ENCODE measurements at places on chromosomes 12 and 14. TPM values are rescaled to one million over a fixed set of nuclear protein-coding genes. Genes with fewer than 3 reads are reported as not detected.

Gene CBLN3
- total RNA-seq = 3.8 TPM

Gene KCNA5
- total RNA-seq = not detected

Gene AGAP2
- 63.2 TPM for total RNA-seq

Gene C12orf60
- 1.4 TPM for total RNA-seq

Gene C12orf42
- 8.4 TPM for total RNA-seq

Gene ENDOU
- total RNA-seq = not detected

Gene NGB
- total RNA-seq = not detected

Gene DPPA3
- not detected for total RNA-seq

Gene CCDC198
- total RNA-seq = not detected

Gene MTHFD1
- 29.8 TPM for total RNA-seq

Gene VDR
- total RNA-seq = 3.2 TPM

Gene ZDHHC22
- total RNA-seq = not detected

GRCh38 chr12:119060847-119061796 lies 79.8 kb downstream of the SRRM4 start:
- H3K27me3 ChIP-seq = no peaks in the 10 kb centered on the region
- no peak overlapping the region for H3K4me3 ChIP-seq
- H3K4me1 ChIP-seq = no peaks in the 10 kb centered on the region
- H3K36me3 ChIP-seq = no peaks in the 10 kb centered on the region
- H3K27ac ChIP-seq = no peak overlapping the region

GRCh38 chr12:94762259-94762942 lies 112.0 kb upstream of the TMCC3 start:
- no peaks in the 10 kb centered on the region for H3K27me3 ChIP-seq
- H3K4me1 ChIP-seq = no peaks in the 10 kb centered on the region
- no peak overlapping the region for H3K4me3 ChIP-seq
- no peaks in the 10 kb centered on the region for H3K36me3 ChIP-seq
- DNase-seq = no peak

DNA sequence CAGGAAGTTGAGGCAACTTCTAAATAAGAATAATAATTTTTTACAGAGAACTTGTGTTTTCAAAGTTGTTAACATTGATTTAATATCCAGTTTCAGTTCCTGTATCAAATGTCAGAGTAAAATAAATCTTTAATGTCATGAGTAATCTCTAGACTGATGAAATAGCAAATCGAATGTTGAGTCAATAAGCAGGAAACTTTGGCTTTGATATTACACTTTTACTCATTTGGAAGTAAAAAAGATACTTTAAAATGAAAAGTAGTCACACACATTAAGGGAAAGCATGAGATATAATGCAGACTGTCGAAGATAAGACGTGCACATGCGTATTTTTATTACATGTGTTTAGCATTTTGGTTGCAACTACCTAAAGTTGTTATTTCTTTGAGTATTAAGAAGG lies 78.2 kb upstream of the PTGDR start:
- peaks cover 4% of the 10 kb centered on the region for H3K4me1 ChIP-seq
- H3K36me3 ChIP-seq = no peaks in the 10 kb centered on the region
- no peak overlapping the region for H3K4me3 ChIP-seq
- H3K27ac ChIP-seq = no peak overlapping the region
- DNase-seq = no peak

GRCh38 chr14:103741876-103742275 lies 26.3 kb downstream of the ZFYVE21 start:
- no peak overlapping the region for H3K4me3 ChIP-seq
- no peak for DNase-seq
- no peaks in the 10 kb centered on the region for H3K4me1 ChIP-seq
- no peak overlapping the region for H3K27ac ChIP-seq
- H3K27me3 ChIP-seq = no peaks in the 10 kb centered on the region

GRCh38 chr12:56242986-56243385 lies 13.1 kb downstream of the SLC39A5 start:
- peaks cover 61% of the 10 kb centered on the region for H3K36me3 ChIP-seq
- no peak overlapping the region for H3K4me3 ChIP-seq
- no peaks in the 10 kb centered on the region for H3K27me3 ChIP-seq
- no peak overlapping the region for H3K27ac ChIP-seq
- H3K4me1 ChIP-seq = no peaks in the 10 kb centered on the region

- H3K4me3 ChIP-seq = no peak overlapping the region
- no peaks in the 10 kb centered on the region for H3K27me3 ChIP-seq
- H3K36me3 ChIP-seq = no peaks in the 10 kb centered on the region
- H3K4me1 ChIP-seq = no peaks in the 10 kb centered on the region
These were observed 200.5 kb upstream of the GRIP1 start for GRCh38 chr12:66879409-66879808.

DNA sequence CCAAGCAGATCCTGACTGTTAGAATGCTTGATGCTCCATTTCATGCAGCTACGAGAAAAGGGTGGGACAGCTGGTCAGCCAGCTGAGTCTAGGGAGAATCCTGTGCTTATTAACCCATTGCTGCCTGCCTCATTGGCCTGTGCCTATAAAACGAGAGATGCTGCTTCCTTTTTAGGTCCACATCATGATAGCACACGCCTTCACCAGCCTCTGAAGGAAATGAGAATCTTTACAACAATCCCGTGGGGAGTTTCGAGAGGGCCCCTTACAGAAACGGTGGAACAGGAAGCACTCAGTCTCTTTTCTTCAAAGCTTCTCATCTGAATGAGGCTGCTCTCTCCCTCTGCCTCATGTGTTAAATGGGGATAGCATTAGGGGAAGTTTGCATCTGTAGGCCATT lies 147.3 kb upstream of the RFLNA start:
- no peak overlapping the region for H3K4me3 ChIP-seq
- H3K4me1 ChIP-seq = no peaks in the 10 kb centered on the region
- H3K27me3 ChIP-seq = no peaks in the 10 kb centered on the region

GRCh38 chr12:4133636-4134447 lies 139.7 kb upstream of the CCND2 start:
- peaks cover 8% of the 10 kb centered on the region for H3K4me1 ChIP-seq
- H3K27ac ChIP-seq = no peak overlapping the region
- no peaks in the 10 kb centered on the region for H3K36me3 ChIP-seq
- no peaks in the 10 kb centered on the region for H3K27me3 ChIP-seq
- DNase-seq = no peak

GRCh38 chr12:73225371-73225937 lies 953.3 kb downstream of the TRHDE start:
- no peak overlapping the region for H3K27ac ChIP-seq
- H3K4me1 ChIP-seq = no peaks in the 10 kb centered on the region
- H3K36me3 ChIP-seq = no peaks in the 10 kb centered on the region
- no peak for DNase-seq
- H3K27me3 ChIP-seq = no peaks in the 10 kb centered on the region

DNA sequence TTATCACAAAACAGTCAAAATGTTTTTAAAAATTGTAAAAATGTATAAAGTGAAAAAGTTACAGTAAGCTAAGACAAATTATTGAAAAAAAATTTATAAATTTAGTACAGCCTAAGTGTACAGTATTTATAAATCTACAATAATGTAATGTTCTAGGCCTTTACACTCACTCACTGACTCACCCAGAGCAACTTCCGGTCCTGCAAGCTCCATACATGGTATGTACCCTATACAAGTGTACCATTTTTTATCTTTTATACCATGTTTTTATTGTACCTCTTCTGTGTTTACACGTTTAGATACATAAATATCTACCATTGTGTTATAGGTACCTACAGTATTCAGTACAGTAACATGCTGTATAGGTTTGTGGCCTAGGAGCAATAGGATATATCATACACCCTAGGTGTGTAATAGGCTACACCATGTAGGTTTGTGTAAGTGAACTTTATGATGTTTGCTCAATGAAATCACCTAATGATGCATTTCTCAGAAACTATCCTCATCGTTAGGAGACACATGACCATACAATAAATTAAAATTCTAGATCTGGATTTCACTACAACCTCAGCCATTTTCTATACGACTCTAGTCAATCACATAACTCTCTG lies 66.8 kb downstream of the TXNDC16 start:
- H3K27ac ChIP-seq = no peak overlapping the region
- H3K4me3 ChIP-seq = no peak overlapping the region
- DNase-seq = no peak
- H3K4me1 ChIP-seq = no peaks in the 10 kb centered on the region
- no peaks in the 10 kb centered on the region for H3K27me3 ChIP-seq

- no peaks in the 10 kb centered on the region for H3K36me3 ChIP-seq
- no peaks in the 10 kb centered on the region for H3K4me1 ChIP-seq
- no peak for DNase-seq
- no peaks in the 10 kb centered on the region for H3K27me3 ChIP-seq
- H3K4me3 ChIP-seq = no peak overlapping the region
These were observed 87.0 kb downstream of the R3HDM2 start for GRCh38 chr12:57343703-57344378.

DNA sequence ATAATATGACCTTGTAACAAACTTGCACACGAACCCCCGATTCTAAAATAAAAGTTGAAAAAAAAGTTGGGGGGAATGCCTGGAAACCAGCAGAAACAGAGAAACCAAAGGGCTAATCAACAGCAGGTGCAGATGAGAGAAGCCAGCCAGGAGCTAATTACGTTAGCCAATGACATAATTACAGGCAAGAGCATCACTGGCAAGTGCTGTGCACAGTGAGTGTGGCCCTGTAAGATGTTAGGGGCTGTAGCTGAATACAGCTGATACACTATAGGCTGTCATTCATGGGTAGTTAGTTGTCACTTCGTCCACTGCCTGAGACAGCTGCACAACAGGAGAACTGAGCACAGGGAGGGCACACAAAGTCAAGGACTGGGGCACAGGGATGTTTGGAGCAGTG lies 7.3 kb upstream of the FGF23 start:
- H3K27me3 ChIP-seq = no peaks in the 10 kb centered on the region
- no peaks in the 10 kb centered on the region for H3K36me3 ChIP-seq
- H3K4me1 ChIP-seq = no peaks in the 10 kb centered on the region
- DNase-seq = no peak

- DNase-seq = no peak
- H3K4me1 ChIP-seq = no peaks in the 10 kb centered on the region
- no peak overlapping the region for H3K27ac ChIP-seq
- no peak overlapping the region for H3K4me3 ChIP-seq
- no peaks in the 10 kb centered on the region for H3K36me3 ChIP-seq
These were observed 794.1 kb downstream of the BCL11B start for GRCh38 chr14:98477935-98478334.

- no peak for DNase-seq
- no peak overlapping the region for H3K4me3 ChIP-seq
- no peaks in the 10 kb centered on the region for H3K27me3 ChIP-seq
- H3K27ac ChIP-seq = no peak overlapping the region
- no peaks in the 10 kb centered on the region for H3K36me3 ChIP-seq
These were observed 71.4 kb downstream of the MNAT1 start for GRCh38 chr14:60805841-60806430.

GRCh38 chr12:102513272-102513671 lies 32.9 kb upstream of the IGF1 start:
- no peak overlapping the region for H3K4me3 ChIP-seq
- H3K27me3 ChIP-seq = no peaks in the 10 kb centered on the region
- H3K27ac ChIP-seq = no peak overlapping the region
- H3K4me1 ChIP-seq = no peaks in the 10 kb centered on the region

DNA sequence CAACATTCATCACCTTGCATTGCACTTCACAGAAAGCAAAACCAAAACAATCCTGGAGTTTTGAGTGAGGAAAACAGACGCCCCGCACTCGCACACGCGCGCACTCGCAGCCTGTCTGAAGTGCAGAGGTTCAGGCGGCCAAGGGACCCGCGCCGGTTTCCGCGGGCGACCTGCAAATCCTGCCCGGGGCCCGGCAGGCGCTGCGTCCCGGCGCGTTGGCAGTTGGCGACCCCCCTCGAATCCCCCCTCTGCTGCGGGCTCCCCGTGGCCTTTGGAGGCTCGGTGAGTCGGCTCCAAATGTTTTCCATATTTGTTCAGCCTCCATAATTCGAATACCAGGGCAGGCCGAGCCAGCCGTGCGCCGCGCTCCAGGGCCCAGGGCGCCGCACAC lies at the start of gene SSPN:
TSS of gene SSPN (plus strand) at position 324 of the 391 bp plus-strand sequence. CDS start 100 bp downstream, outside the sequence.
- no peak for DNase-seq
- H3K4me1 ChIP-seq = no peaks in the 10 kb centered on the region
- no peak within 1 kb of the TSS for H3K27ac ChIP-seq
- no peak within 1 kb of the TSS for H3K4me3 ChIP-seq
- peaks cover 3% of the 10 kb centered on the region for H3K27me3 ChIP-seq

Data from CD4-positive, alpha-beta memory T cell (primary cell).